ENCODE measurements at places on chromosomes 2 and 18. TPM values are rescaled to one million over a fixed set of nuclear protein-coding genes. Genes with fewer than 3 reads are reported as not detected.

The HOXD9 gene
- polyA plus RNA-seq, result not detected

The LYPD6B gene
- not detected for polyA plus RNA-seq

The IL1RN gene
- not detected for polyA plus RNA-seq

The SPP2 gene
- not detected for polyA plus RNA-seq

The VWA3B gene
- not detected for polyA plus RNA-seq

The HTRA2 gene
- 31.9 TPM for polyA plus RNA-seq

The CNRIP1 gene
- not detected for polyA plus RNA-seq

The OXER1 gene
- polyA plus RNA-seq, result not detected

The SRD5A2 gene
- polyA plus RNA-seq, result not detected

DNA sequence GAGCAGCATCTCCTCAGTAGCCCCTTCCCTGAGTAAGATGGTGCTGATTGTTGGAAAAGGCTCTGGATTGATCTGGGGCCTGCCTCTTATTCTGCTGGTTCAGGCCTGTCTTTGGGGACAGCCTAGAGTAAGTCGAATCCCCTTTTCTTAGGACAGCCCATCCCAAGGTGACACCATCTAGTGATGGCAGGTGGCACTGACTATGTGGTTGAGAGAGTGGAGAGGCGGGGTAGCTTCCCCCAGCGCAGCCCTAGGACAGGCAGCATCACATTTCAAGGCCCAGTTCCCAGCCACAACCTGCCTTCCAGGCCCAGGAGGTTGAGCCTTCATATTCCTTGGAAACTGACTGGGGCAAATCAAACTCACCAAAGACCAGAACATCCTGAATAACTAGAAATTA, 69.1 kb upstream of the B3GNT7 start:
- no peak for DNase-seq

DNA sequence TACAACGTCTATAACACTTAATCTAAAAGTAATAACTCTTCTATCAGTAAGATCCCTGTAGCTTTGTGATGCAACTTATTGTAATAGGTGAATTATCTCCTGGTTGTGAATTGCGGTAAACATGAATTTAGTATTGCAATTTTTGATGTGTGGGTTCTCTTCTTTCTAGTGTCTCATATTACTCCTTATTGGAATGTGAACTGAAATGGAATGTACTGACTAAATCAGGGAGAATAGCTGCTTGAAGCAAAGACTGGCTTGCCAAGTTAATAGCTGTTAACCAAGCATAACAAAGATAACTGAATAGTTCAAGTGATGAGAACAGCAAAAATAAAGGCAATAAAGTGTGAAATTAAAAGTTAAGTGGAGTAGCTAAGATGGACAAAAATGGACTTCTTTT, 60.5 kb upstream of the TFPI start:
- no peak for DNase-seq

DNA sequence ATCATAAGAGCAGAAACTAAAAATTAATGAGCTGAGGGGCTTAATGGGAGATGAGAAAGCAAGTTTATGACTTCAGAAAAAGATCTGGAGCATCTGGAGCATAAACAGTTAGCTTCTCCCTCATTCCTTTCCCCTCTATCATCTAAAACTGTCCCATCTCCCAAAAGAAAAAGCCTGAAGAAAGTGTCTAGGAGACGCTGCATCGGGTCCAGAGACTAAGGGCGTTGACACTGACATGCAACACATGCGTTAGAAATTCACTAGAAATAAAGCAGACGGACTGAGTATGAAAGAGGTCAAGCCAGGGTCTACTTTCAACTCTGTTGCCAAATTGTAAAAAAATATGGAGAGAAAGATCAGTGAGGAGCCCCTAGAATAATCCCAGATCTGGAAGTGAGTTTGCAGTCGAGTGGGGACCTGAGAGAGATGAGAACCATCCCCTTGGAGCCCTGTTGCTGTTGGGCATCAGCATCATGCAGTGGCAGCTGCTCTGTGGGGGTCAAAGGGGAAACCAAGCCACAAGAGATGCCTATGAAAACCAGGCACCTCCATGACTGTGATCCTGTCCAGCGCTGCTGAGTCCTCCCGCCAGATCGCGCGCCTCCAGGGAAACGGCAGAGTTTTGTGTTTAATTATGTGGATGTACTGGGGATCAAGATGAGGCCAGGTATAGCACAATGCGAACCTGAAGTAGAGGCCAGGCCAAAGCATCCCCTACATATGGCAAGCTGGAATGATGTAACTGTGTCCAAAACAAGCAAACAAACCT, 13.9 kb downstream of the ANTXR1 start:
- DNase-seq, result no peak

- no peak for DNase-seq
Measured at GRCh38 chr2:215702116-215702902, 266.4 kb upstream of the FN1 start.

DNA sequence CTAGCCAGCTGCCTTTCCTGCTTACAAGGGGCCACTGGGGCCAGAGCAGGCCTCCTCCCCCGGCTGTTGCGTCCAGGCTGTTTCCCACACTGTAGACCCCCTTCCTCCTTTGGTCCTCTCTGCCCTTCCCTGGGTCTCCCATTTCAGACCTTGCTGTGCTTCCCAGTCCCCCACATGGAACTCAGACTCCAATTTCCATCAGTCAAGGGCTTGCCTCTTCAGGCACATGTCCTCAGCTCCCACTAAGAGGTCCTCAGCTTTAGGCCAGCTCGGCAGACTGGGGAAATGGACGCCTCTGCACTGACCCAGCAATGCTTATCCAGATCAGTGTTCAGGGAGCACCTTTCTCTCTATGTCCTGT, 98.0 kb upstream of the BZW1 start:
- DNase-seq, result no peak

DNA sequence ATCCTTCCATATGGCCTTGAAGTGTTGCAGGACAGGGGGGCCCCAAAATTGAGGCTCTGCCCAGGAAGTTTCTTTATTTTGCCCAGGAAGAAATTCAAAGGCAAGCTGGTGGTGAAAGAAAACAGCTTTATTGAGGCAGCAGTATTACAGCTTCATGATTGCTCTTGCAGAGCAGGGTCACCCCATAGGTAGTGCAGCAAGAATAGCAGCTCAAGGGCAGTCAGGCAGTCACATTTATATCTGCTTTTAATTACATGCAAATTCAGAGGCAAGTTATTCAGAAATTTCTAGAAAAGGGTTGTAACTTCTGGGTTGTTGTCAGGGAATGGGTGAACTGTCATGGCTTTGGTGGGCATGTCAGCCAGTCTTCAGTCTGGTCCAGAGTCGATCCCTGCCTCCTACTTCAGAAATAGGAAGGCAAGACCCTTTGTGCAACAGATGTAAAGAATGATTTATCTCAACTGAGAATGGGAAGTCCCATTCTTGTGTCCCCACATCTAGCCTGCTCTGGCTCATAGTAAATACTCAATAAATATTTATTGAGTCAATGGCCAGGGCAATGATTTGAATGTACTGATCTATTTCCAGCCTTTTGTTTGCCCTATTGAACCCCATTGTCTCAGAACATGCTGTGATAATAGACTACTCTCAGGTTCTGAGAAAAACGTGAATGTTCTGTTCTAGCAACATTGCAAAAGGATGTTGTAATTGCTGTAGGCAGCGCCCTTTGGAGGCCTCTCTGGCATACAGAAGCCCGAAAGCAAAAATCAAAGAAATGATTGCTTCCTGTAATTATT, 129.8 kb downstream of the MYO3B start:
- no peak for DNase-seq

GRCh38 chr2:179655627-179656026, 205.8 kb downstream of the ZNF385B start:
- no peak for DNase-seq

DNA sequence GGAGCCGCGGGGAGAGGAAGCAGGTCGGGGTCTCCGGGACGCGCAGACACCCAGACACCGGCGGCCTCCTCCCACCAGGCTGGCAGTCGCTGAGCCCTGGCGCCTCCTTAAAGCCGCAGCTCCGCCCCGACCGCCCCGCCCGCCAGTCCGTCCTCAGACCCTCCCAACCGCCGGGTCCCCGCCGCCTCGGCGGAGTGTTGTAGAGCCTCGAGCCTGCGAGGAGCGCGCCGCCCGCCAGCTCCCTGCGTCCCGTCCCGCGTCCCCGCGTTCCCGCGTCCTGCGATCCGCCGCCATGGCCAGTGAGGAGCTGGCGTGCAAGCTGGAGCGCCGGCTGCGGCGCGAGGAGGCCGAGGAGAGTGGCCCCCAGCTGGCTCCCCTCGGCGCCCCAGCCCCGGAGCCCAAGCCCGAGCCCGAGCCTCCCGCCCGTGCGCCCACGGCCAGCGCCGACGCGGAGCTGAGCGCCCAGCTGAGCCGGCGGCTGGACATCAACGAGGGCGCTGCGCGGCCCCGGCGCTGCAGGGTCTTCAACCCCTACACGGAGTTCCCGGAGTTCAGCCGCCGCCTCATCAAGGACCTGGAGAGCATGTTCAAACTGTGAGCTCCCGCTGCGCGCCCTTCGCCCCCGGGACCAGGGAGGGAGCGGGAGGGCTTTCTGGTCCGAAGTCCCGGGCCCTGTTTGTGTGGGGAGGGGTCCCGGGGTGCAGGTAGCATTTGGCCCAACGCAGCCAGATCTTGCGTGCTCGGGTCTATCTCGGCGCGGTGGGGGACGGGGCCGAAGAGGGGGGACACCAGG, at the start of gene EFHD1:
TSS of gene EFHD1 (plus strand) at position 192 of the 793 bp plus-strand sequence. CDS start at position 293, 101 bp downstream.
- DNase-seq, result peak; percentile 30

- DNase-seq, result no peak
Measured at GRCh38 chr2:162888652-162889051, 50.1 kb upstream of the KCNH7 start.

DNA sequence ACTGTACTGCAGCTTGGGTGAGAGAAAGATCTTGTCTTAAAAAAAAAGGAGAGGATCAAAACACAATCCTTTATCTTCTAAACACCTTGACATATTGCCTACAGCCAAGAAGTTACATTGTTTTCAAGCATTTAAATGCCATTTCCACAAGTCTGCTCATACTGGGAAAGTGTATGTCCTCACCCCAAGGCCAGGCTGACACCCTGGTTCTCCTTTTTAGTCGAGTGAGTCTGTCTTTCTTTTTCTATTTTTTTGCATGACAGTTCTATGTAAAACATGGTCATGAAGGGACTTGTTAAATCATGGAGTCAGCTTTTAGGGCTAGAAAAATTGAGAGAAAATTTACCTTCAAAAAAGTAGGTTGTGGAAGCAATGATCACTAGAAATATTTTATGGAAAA, 233.3 kb downstream of the FAM210A start:
- DNase-seq, result no peak

GRCh38 chr2:105888625-105889024, 143.9 kb downstream of the NCK2 start:
- DNase-seq, result no peak

DNA sequence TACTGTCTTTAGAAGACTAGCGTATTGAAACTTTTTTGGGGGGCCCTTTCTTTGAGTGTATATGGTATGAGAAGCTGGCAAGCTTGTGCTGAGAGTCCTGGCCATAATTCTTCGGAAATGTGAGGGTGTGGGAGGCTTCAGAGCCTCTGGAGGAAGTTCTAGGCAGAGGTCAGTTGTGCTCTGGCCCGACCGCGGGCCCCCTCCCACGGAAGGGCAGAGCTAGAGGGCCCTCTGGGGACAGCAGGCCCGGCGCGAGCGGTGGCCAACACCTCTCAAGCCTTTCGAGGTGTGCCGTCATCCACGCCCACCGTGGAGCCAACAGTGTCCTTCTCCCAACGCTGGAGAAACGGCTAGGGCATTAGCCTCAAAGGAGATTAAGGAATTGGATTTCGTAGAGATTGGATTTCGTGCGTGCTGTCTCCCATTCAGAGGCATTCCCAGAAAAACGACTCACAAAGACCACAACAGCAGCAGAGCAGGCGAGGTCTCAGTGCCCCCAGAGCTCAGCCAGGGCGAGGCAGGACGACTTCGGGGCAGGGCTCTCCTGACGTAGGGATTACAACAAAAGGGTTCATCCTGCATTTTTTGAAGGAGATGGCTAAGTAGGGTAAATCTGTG, 2.2 kb upstream of the MTCL1 start:
- DNase-seq, result no peak

GRCh38 chr2:143758629-143759330, 629.6 kb downstream of the ARHGAP15 start:
- no peak for DNase-seq

- DNase-seq, result no peak
Measured at GRCh38 chr2:158775273-158776027, 19.7 kb upstream of the DAPL1 start.

All from CD4-positive, CD25-positive, alpha-beta regulatory T cell (primary cell).